Activated effector memory CD4-positive, alpha-beta T cell treated with anti-CD3 and anti-CD28 coated beads, Interleukin-2, amount 50 U/mL, for 16 hours (primary cell): ENCODE measurements at places on chromosomes 7 and 10.

DNA sequence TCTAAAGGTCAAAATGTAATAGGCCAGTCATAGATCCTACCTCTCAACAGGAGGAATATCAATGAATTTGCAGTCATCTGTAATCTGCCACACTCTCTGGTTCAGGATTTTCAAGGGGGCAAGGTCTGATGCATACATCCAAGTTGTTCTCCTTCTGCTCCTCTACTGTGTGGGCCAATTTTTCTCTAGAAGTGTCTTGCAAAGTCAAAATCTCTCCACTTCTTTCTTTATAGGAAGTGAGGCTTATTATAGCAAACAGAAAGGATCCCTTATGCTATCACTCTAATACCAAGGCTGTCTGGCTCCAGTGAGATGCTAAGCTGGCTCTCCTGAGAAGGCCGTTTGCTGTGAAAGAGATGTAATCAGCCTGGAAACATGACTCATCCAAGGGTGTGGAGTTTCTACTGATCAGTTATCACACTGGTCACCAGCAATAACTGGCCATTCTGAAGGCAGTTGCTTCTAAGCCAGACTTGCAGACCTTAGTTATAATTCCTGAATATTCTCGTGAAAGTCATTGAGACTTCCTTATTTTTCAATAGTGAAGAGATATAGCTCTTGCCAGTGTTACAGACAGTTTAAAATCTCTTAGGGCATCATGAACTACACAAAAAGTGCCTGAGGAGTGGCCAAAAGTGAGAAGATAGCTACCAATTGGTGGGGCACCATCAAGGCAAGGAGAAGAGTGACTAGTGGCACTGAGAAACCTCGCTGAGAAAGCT lies 43.2 kb upstream of the LRGUK start:
- DNase-seq: no peak

DNA sequence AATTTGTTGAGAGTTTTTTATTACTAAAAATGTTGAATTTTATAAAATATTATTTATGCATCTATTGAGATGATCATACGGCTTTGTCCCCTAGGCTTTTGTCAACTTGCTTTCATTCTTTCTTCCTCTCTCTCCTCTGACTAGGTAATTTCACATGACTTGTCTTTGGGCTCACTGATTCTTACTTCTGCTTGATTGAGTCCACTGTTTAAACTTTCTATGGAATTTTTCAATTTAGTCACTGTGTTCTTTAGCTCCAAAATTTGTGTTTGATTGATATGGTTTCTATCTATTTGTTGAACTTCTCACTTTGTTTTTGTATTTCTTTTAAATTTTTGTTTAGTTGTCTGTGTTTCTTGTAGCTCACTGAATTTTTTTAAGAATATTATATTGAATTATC lies 65.9 kb upstream of the PTPRZ1 start:
- no peak for DNase-seq

GRCh38 chr7:137772748-137773147 lies 74.0 kb downstream of the DGKI start:
- no peak for DNase-seq

- no peak for DNase-seq
These were observed 81.9 kb upstream of the CAPZA2 start for GRCh38 chr7:116780521-116780920.

- DNase-seq: no peak
These were observed 89.2 kb upstream of the PRSS58 start for GRCh38 chr7:142347091-142347490.

GRCh38 chr10:36170943-36171501 lies 528.9 kb upstream of the FZD8 start:
- DNase-seq: no peak

GRCh38 chr10:118596426-118597124 lies 1.1 kb upstream of the PRLHR start:
- DNase-seq: no peak

- DNase-seq: peak; percentile 90
These were observed 561 bp upstream of the HNRNPF start for GRCh38 chr10:43409385-43410109.

GRCh38 chr7:37377231-37377630 lies 71.4 kb downstream of the ELMO1 start:
- DNase-seq: no peak

- DNase-seq: no peak
These were observed 65.4 kb downstream of the TCERG1L start for GRCh38 chr10:131246089-131246488.

- no peak for DNase-seq
These were observed 111.4 kb upstream of the TAC1 start for GRCh38 chr7:97620495-97620894.

DNA sequence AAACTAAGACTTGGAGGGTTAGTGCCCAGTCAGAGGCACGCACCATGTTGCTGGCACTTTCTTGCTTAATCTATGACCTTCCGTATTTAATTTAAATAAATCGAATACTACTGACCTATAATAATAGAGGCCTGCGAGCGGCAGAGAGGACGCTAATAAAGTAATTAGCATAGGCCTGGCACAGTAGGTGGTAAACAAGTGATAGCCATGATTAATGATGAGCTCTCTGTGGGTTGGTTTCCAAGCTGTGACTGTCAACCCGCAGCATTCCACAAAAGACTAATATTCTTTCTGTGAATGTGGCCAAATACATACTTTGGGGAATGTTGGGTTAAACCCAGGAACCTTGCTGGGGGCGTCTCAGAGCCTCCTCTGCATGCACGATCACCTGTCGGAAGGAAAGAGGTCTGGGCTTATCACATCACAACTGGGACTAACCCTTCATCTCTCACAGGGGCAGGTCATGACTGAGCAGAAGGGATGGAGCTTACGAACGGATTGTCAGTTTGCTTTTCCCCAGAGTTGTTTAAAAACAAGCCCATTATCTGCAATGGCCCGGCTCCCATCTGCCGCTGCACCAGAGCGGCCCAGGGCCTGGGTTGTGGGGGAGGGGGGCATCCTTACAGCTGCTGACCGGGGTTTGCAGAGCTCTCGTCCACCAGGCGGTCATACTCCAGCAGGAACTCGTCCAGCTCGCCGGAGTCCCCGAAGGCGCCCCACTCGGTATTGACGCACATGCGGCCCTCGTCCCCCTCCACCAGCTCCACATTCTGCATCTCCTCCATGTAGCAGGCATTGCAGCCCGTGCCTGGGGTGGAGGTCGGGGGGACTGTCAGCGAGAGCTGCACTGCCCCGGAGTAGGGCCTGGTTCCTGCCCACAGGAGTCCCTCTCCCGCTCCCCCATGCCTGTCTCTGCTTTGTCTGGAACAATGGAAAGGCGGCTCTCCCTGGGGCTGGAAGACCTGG lies 6.2 kb upstream of the MYL7 start:
- DNase-seq: peak; percentile 55
